ENCODE measurements at places on chromosomes 6 and 20. TPM values are rescaled to one million over a fixed set of nuclear protein-coding genes. Genes with fewer than 3 reads are reported as not detected.

PTPRK gene
- total RNA-seq, result 74.5 TPM

MEI4 gene
- total RNA-seq, result under 0.01 TPM

NNAT gene
- not detected for total RNA-seq

DLK2 gene
- total RNA-seq, result 4.8 TPM

MYL9 gene
- total RNA-seq, result 1.4 TPM

PROKR2 gene
- not detected for total RNA-seq

CLDN20 gene
- not detected for total RNA-seq

TPMT gene
- total RNA-seq, result 27.3 TPM

TRIM15 gene
- total RNA-seq, result not detected

PRL gene
- not detected for total RNA-seq

FGD2 gene
- 0.07 TPM for total RNA-seq

CLPSL2 gene
- not detected for total RNA-seq

TRERF1 gene
- 1.7 TPM for total RNA-seq

HLA-DQA1 gene
- not detected for total RNA-seq

TMC2 gene
- not detected for total RNA-seq

FAM162B gene
- not detected for total RNA-seq

CFB gene
- total RNA-seq, result 1.7 TPM

ROS1 gene
- under 0.01 TPM for total RNA-seq

ABHD16B gene
- total RNA-seq, result not detected

COL9A3 gene
- 0.14 TPM for total RNA-seq

SLC32A1 gene
- total RNA-seq, result not detected

GRIK2 gene
- total RNA-seq, result 0.34 TPM

MCHR2 gene
- not detected for total RNA-seq

KCNK16 gene
- total RNA-seq, result not detected
